ENCODE measurements at places on chromosomes 3 and 15. TPM values are rescaled to one million over a fixed set of nuclear protein-coding genes. Genes with fewer than 3 reads are reported as not detected.

The ZBTB47 gene
- total RNA-seq, result 75.4 TPM

The CELSR3 gene
- 0.84 TPM for total RNA-seq

The PPARG gene
- 3.7 TPM for total RNA-seq

The TGM4 gene
- total RNA-seq, result not detected

- no peaks in the 10 kb centered on the region for H3K27me3 ChIP-seq
- no peaks in the 10 kb centered on the region for H3K36me3 ChIP-seq
- H3K4me1 ChIP-seq, result no peaks in the 10 kb centered on the region
- H3K27ac ChIP-seq, result no peak overlapping the region
- DNase-seq, result no peak
These were observed 12.3 kb upstream of the DOCK3 start for GRCh38 chr3:50662408-50662807.

GRCh38 chr3:120102674-120103073 lies 8.4 kb upstream of the GSK3B start:
- DNase-seq, result no peak
- no peak overlapping the region for H3K4me3 ChIP-seq
- no peak overlapping the region for H3K27ac ChIP-seq
- no peaks in the 10 kb centered on the region for H3K4me1 ChIP-seq

DNA sequence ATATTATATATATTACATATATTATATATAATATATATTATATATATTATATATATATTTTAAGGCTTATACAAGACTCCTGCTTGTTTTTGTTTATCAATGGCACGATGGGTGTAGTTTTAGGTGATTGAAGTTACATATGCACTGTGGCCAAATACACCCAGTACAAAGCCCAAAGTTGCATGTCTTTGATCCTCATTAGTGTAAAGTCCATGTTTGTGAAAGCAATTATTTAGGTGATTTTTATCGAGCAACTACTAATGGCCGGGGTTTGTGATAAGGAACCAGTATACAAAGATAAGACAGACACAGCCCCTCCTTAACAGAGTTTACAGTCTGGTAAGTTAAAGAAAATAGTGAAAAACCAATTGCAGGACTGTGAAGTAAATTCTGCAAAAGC lies 154.3 kb downstream of the CHDH start:
- no peak overlapping the region for H3K27ac ChIP-seq
- H3K4me3 ChIP-seq, result no peak overlapping the region
- no peaks in the 10 kb centered on the region for H3K4me1 ChIP-seq
- no peaks in the 10 kb centered on the region for H3K27me3 ChIP-seq
- no peak for DNase-seq

DNA sequence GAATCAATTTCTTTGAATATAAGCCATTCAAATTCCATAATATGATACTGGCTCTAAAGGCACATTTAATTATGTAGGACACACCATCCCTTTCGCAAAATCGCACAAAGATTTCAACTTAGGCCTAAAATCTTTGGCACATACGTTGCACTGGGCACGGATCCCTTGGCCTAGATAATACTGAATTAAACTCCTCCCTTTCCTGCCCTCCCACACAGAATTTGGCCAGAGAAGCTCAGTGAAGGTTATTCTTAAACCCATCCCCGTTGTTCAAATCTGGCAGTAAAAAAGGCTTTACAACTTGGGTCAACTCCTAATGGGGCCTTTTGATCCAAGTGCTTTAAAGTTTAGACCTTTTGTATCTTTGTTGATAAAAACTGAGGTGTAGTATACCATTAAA lies 247.2 kb downstream of the PTPRG start:
- H3K4me3 ChIP-seq, result no peak overlapping the region
- H3K27me3 ChIP-seq, result no peaks in the 10 kb centered on the region
- DNase-seq, result no peak
- H3K36me3 ChIP-seq, result no peaks in the 10 kb centered on the region
- H3K27ac ChIP-seq, result no peak overlapping the region
- H3K4me1 ChIP-seq, result peaks cover 90% of the 10 kb centered on the region

DNA sequence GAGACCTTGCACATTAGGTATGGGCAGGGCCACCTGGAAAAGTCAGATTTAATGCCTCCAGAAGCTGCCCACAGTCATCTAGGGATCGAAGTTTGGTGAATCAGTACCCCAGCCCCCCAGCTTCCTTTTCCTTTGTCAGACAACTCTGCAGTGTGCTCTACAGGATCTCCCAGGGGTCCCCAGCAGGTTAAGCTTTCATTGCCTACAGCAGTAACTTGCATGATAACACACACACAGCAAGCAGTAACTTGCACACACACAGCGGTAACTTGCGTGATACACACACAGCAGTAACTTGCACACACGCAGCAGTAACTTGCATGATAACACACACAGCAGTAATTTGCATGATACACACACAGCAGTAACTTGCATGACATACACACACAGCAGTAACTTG lies 131.3 kb downstream of the UACA start:
- no peaks in the 10 kb centered on the region for H3K4me1 ChIP-seq
- H3K27ac ChIP-seq, result no peak overlapping the region
- no peak for DNase-seq
- no peak overlapping the region for H3K4me3 ChIP-seq
- no peaks in the 10 kb centered on the region for H3K36me3 ChIP-seq

DNA sequence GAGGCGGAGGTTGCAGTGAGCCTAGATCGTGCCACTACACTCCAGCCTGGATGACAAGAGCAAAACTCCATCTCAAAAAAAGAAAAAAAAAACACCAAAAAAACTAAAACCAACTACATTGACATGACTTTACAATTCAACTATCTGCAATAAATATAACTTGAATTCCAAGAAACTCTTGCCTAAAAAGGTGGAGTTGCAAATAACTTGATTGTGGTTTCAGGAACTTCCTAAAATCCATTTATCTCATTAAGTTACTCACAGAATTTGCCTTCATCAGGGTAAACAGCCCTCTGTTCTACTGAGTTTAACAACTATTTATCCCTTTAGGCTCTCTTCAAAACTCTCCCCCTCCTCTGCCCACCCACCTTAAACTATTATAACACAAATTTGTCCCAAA lies 2.7 kb upstream of the MAPK6 start:
- peaks cover 28% of the 10 kb centered on the region for H3K4me1 ChIP-seq
- no peak overlapping the region for H3K4me3 ChIP-seq
- no peak for DNase-seq
- H3K36me3 ChIP-seq, result no peaks in the 10 kb centered on the region
- H3K27ac ChIP-seq, result no peak overlapping the region

DNA sequence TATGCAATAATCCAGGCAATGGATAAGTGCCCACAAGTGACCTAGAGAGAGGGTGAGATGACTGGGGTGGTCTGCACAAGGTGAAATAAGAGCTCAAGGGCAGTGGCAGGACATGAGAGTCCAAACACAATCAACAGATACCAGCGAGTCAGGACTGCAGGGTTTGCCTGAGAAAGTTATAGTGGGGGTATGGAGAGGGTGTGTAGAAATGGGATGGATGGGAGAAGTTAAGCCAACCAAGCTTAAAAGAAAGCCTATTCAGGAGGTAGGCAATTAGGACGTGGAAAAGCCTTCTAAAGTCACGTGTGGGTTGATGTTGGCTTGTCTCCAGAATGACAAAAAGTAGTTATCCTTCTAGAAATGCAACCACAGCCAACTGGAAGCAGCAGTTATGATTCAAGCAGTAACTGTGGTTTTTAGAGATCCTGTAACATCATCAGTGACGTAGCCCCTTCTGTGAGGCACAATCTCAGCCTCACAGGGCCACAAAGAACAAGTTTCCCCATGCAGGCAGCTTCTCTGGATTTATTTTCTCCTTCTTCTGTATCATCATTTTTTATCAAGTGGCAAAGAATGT lies 56.1 kb downstream of the FAM174B start:
- H3K36me3 ChIP-seq, result no peaks in the 10 kb centered on the region
- H3K4me1 ChIP-seq, result peaks cover 22% of the 10 kb centered on the region
- H3K27ac ChIP-seq, result no peak overlapping the region

- H3K27me3 ChIP-seq, result no peaks in the 10 kb centered on the region
- DNase-seq, result no peak
- H3K4me1 ChIP-seq, result peaks cover 85% of the 10 kb centered on the region
These were observed 8.1 kb downstream of the ARIH1 start for GRCh38 chr15:72482275-72482674.

DNA sequence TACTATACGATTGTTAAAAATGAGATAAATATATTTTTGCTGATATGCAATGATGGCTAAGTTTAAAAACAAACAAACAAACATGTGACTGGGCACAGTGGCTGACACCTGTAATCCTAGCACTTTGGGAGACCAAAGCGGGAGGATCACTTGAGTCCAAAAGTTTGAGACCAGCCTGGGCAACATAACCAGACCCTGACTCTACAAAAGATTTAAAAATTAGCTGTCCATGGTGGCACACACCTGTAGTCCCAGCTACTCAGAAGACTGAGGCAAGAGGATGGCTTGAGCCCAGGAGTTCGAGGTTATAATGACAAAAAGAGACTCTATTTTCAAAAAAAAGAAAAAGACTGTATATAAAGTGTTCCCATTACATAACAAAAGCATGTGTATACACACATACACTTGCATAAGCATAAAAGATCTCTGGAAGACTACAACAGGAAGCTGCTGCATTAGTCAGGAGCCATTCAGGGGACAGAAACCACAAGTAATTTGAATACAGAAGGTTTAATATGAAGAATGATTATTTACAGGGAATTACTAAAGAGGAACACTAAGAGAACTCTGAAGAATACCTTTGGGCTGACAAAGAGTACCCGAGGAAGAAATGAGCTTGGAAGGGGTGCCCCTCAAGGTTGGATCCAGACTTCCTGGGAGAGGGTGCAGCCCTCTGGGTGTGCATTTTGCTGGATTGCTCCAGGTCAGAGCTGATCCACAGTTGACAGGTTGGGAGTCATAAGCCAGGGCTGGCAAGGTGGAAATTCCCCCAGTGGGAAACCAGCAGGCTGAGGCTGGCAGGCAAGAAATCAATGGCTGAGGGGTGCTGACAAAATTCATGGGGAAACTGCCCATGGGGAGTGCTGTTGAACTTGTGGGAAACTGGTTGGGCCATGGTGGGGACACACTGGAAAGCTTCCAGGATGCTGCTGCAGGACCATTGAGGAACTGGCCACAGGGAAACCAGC lies 9.3 kb upstream of the TM4SF18 start:
- no peak for DNase-seq
- no peak overlapping the region for H3K27ac ChIP-seq
- peaks cover 25% of the 10 kb centered on the region for H3K4me1 ChIP-seq
- no peaks in the 10 kb centered on the region for H3K36me3 ChIP-seq
- no peaks in the 10 kb centered on the region for H3K27me3 ChIP-seq
- H3K4me3 ChIP-seq, result no peak overlapping the region

GRCh38 chr15:58770519-58770856 lies 614 bp upstream of the MINDY2 start:
- H3K4me3 ChIP-seq, result peak overlapping the region; percentile 96
- H3K27ac ChIP-seq, result peak overlapping the region; percentile 99
- peaks cover 26% of the 10 kb centered on the region for H3K4me1 ChIP-seq
- H3K27me3 ChIP-seq, result no peaks in the 10 kb centered on the region

DNA sequence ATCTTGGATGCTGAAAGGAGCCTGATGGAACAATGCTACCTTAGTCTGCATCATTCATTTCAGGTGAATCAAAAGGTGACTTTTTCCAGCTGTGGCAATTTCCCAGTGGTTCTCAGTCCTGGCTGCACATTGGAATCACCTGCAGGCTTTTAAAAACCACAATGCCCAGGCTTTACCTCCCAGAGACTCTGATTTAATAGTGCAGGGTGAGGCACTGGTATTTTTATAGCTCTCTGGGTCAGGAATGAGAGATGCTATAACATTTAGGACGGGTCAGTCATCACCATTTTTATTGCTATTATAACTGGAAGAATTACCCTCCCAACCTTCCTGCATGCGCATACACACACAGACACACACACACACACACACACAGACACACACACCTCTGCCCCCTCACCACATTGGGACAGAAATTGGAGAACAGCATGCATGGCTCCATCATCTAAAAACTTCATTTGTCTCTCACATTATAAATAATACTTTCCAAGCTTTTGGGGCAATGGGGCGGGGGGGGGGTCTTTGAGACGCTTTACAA lies 41.1 kb downstream of the LARP6 start:
- no peak overlapping the region for H3K27ac ChIP-seq
- no peaks in the 10 kb centered on the region for H3K36me3 ChIP-seq
- H3K27me3 ChIP-seq, result no peaks in the 10 kb centered on the region
- no peak for DNase-seq
- no peaks in the 10 kb centered on the region for H3K4me1 ChIP-seq

- no peak overlapping the region for H3K27ac ChIP-seq
- peaks cover 20% of the 10 kb centered on the region for H3K4me1 ChIP-seq
- no peak overlapping the region for H3K4me3 ChIP-seq
- H3K36me3 ChIP-seq, result peaks cover 4% of the 10 kb centered on the region
These were observed 36.6 kb downstream of the CCK start for GRCh38 chr3:42229266-42229941.

GRCh38 chr15:71472566-71472965 lies 337.8 kb upstream of the NR2E3 start:
- H3K27ac ChIP-seq, result no peak overlapping the region
- H3K27me3 ChIP-seq, result no peaks in the 10 kb centered on the region
- no peak overlapping the region for H3K4me3 ChIP-seq
- DNase-seq, result no peak

DNA sequence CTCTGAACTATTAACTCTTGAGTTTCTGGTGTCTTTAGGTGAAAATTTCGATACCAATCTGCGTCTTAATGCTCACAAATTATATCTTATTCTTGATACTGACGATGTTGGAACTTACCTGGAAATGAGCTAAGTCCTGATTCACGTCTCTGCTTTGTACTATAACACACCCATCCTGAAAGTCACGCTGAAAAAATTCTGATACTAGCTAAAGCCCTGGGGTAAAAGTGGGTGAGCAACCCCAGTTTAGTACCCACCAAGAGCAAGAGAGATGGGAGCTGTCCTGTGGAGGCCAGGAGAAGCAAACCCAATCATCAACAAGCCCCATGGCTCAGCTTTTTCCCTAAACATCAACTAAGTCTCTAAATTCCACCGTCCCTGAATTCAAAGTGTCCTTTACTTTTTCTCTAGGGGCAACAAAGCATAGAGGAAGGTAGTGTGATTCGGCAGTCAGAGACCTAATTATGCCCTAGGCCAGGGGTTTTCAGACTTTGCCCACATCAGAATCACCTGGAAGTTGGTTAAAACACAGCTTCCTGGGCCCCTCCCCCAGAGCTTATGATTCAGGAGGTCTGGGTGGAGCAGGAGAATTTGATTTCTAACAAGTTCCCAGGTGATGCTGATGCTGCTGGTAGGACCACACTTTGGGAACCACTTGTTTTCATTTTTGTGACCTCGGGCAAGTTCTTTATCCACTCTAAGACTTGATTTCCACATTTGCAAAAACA lies 90.2 kb downstream of the OSBPL10 start:
- peaks cover 18% of the 10 kb centered on the region for H3K4me1 ChIP-seq
- DNase-seq, result no peak
- no peaks in the 10 kb centered on the region for H3K36me3 ChIP-seq
- no peak overlapping the region for H3K27ac ChIP-seq

- H3K27ac ChIP-seq, result no peak overlapping the region
- H3K4me3 ChIP-seq, result no peak overlapping the region
- H3K27me3 ChIP-seq, result no peaks in the 10 kb centered on the region
- H3K36me3 ChIP-seq, result peaks cover 11% of the 10 kb centered on the region
- peaks cover 10% of the 10 kb centered on the region for H3K4me1 ChIP-seq
These were observed 15.3 kb upstream of the CCNDBP1 start for GRCh38 chr15:43169888-43170287.

Measured in esophagus muscularis mucosa (tissue), 4 donors.